ENCODE measurements at places on chromosomes 7 and 10.

- DNase-seq, result no peak
Measured at GRCh38 chr10:101071267-101071884, 9.6 kb downstream of the KAZALD1 start.

DNA sequence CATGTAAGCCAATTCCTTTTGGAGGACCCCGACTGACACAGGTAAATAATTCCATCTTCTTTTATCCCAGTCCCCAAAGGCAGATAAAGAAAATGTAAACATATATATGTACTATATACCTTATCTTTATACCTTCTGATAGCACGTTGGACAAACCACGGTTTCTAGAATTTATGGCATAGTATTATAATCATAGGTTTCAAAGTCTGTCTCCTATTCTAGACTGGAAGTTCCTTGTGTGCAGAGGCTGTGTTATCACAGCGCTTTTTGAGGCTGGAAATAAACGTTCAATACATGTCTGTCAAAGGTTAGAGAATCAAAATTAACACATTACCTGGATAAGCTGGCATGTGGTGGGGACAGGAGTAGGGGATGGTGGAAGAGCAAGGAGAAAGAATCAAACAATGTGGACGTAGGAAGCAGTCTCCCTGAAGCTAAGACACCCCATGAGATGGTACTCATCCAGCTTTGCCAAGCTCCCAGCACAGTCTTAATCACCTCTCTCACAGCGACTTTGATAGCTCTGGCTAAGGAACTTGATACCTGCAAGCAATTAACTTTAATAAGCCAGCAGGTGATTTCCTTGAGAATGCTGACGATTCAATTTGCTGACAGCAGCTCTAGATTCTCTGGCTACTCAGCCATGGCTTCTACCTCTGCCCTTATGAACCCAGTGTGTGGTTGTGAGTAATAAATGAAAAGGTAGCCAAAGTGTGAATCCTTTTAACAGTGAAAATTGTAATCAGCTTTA is 208.4 kb upstream of the LRRTM3 start:
- DNase-seq, result no peak

DNA sequence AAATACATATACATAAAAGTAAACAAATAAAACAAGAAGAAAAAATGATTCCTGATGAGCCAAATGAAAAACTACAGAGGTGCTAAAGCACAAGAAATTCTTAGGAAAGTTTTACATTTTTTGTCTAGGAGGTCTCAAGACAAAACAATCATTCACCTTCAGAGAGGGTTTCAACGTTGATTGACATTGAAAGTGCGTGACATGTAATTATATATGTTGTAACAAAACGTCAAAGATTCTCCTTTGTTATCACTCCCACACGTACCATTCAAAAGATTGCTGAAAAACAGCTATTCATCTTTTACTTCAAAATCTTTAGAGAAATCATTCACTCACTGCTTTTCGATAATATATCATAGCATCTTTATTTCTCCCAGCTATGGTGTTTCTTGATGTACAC is 375.9 kb downstream of the NEBL start:
- no peak for DNase-seq

DNA sequence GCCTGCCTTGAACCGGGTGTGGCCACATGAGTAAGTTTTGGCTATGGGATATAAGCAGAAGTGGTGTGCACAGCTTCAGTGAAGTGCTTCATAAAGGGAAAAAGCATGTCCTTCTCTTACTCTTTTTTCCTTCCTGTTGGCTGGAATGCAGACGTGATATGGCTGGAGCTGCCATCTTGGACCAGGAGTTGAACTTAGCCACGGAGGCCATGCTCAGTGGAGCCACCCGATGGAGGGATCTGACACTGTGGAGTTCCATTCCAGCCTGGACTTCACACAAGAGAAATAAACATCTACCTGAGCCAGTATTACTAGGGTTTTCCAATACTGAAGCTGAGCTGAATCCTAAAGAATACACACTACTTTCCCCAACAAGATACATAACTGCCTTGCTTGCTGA is 52.3 kb downstream of the CCDC3 start:
- DNase-seq, result no peak

- DNase-seq, result no peak
Measured at GRCh38 chr7:82268632-82269031, 174.9 kb downstream of the CACNA2D1 start.

GRCh38 chr10:76572021-76572420 is 1065.6 kb downstream of the KCNMA1 start:
- DNase-seq, result no peak

GRCh38 chr10:6088721-6089333 is at the start of gene RBM17:
Gene RBM17 (plus strand): TSS chr10:6089034. CDS start chr10:6097066, 8,032 bp downstream.
- DNase-seq, result peak; percentile 84

DNA sequence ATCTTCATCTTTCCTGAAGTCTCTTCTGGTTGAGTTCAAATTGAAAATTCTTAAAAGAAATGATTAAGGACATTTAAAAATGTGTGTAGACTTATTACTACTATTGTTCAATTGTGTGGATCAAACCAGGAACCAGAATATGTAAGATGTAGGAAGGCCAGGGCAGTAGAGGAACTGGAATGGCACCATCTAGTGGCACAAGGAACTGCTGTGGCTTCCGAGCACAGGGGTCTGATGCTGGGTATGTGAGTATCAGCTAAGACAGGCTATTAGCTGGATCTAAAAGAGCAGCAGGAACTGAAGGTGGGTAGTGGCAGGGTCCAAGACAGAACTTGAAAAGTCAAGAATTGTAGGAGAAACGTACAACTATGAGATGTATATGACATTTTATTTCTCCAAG is 247.3 kb downstream of the SEMA3A start:
- no peak for DNase-seq

GRCh38 chr7:80393786-80394185 is 118.1 kb downstream of the GNAT3 start:
- peak; percentile 29 for DNase-seq

GRCh38 chr10:56605051-56605450 is 244.0 kb upstream of the ZWINT start:
- DNase-seq, result no peak

DNA sequence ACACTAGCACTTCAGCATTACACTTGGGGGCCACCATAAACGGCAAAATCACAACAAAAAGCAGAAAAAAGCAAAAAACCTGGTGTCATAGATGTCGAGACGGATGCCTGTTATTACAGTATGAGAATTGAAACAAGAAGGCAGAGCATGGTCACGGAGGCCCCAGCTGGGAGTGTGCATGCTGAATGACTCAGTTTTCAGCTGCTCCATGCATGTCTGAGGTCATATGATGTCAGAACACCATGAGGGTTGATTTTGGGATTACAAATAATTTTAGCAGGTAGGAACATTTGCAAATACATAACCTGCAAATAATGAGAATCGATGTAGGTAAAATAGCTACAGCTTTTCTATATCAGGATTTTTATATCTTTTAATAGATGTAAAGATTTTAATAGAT is 19.1 kb downstream of the ZMYND11 start:
- DNase-seq, result no peak

GRCh38 chr7:159010411-159010810 is 134.3 kb downstream of the VIPR2 start:
- no peak for DNase-seq

DNA sequence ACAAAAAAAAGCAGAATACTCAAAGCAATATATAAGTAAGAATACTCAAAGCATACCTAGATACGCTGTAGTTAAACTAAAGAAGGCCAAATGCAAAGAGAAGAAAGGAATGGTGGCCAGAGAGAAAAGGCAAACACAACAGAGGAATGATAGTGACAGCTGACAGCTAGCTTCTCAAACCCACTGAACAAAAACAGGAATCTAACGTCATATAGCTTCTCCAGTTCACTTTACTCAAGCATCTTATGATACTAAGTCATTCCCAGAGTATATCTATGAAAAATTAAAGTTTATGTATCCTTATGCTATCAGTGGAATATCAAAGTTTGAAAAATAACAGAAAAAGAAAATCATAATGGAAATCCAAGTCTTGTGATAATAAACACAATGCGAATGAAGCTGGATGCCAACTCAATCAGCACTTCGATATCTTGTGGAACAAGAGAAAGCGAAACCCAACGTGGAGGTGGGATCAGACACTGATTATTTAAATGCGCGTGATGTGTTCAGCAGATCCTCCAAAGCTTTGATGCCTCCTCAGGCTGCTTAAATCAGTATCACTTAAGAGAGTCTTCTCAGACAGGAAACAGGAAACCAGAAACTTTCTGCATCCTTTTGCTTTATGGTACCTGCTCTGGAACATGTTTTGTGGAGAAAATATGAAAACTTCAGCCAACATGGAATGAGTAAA is 102.8 kb downstream of the PIP4K2A start:
- no peak for DNase-seq

DNA sequence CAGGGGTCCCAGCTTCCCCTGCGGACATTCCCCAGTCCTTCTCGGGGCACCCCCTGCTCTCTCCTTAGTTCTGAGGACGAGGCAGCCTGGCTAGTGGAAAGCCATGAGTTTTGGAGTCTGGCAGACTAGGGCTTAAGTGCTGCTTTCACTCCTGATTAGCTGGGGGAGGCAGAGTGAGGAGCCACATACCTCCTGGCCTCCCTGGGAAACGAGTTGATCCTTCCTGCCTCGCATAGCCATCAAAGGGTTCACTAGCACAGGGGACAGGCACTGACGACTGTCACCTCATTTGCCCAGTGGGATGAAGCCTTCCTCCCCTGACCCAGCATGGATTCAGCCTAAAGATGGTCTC is 402.5 kb downstream of the RPS24 start:
- no peak for DNase-seq

DNA sequence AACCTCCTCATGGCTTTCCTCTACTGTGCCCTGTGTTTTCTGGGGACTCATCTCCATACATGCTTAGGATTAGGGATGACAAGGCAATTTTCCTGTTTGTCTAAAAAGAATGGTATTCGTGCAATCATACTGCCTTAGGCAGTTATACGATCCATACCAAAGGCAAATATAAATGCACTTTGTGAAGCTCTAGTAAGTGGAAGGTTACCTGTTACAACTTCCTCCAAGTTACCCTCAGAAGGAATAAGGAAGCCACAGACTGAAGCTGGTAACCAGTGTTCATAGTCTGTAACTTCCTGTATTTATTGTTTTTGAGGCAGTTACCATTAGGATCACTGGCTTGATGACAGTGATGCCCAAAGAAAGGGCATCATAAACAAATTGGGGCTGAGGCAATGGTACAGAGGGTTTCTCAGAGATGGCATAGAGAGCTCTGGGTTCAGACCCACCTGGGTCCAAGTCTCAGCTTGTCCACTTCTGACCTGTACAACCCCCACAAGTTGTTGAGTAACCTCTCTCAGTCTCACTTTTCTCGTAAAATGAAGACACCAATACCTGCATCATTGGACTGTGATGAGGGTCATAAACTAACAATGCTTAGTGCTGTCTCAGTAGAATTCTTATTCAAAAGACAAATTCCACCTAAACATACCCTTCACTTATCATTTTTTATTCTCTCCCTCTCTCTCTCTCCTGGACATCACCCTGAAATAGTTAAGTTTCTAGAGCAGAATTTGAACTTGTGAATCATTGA is 138.2 kb downstream of the ELMO1 start:
- no peak for DNase-seq

GRCh38 chr7:49166441-49166840 is 242.1 kb downstream of the CDC14C start:
- no peak for DNase-seq

- DNase-seq, result no peak
Measured at GRCh38 chr7:12519682-12520009, 50.9 kb upstream of the SCIN start.

DNA sequence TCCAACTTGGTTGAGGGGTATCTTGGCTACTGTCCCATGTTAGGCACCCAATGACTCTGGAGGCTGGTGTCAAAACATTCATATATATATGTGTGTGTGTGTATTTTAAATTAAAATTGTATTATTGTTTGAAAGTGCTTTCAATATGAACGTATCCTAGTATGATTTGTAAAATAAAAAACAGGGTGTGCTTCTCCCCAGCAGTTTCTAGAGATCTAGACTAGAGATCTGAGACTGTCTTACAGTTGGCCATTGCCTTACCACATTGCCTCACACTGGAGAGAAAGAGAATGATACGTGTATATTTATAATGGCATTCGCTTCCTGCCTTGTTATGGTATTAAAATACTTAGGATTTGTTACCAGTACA is 1.2 kb downstream of the BAG3 start:
- DNase-seq, result no peak

DNA sequence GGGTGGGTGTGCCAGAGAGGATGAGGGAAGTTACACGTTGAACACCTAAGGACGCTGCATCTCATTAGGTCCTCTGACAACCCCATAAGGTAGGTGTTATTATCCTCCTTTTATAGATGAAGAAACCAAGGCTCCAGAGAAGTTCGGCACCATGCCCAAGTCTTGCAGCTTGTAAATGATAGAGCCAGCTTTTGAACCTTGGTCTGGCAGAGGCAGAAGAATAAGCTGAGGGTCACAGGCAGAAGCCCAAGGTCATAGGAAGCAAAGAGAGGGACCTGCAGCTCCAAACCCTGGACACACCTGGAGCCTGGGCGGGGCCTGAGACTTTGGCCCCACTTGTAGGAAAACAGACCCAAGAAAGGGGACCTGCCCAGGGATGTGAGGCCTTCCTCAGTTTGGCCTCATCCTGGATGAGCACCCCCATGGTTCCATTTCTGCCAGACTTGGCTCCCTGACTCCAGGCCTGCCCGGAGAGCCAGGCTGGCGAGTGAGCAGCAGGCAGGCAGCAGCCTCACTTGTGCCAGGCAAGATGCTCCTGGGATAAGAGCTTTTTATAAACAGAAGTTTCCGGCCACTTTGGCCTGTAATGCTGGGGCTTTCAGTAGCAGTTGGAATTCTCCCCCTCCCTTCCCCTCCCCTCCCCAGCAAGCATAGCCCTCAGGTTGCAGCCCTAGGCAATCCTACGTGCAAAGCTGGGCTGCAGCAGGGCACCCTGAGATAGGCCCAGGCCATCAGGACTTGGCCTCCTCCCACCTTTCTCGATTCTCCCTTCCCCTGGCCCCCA is 2.4 kb downstream of the KCNH2 start:
- DNase-seq, result no peak

DNA sequence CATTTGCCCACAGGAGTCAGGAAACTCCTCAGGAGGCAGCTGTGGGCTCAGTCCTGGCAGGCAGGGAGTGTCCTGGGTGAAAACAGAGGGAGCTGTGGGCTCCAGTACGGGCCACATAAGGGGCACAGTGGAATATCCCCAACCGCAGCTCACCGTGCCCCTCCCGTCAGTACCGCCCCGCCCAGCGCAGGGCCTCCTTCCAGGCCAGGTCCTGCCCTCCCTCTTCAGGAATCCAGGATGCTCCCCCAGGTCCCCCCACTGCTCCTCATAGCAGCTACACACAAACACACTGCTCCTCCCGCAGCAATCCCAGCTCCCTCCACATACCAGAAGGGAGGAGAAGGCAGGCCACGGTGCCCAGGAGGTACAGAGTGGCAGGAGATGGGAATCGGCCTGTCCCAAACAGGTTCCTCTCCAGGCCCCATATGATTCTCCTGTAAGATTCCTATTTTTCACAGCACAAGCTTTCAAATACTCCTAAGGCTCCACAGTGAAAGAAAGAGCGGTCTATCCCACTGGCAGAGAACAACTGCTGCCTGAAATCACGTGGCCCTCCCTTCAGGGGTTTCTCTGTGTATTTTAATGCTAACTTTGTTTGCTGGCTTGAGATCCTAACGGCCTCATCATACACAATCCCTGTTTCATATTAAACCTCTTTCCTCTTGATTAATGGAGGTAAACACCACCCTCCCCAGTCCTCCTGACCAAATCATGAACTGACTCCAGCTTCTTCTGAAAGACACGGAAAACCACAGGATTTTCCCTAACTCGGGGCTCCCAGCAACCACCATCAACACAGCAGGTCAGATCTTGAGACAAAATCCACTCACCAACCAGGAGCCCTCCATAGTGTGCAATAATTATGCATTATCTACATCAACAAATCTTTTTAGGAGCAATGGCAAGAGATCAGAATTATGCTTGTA is 178.7 kb downstream of the TNS3 start:
- DNase-seq, result no peak
